Karpas-422 (cell line): ENCODE measurements at places on chromosomes 1 and 21. TPM values are rescaled to one million over a fixed set of nuclear protein-coding genes. Genes with fewer than 3 reads are reported as not detected.

PRKAA2 gene
- total RNA-seq = not detected in 2 replicates

ETV3L gene
- total RNA-seq = not detected in 2 replicates

SMPDL3B gene
- total RNA-seq = 0.36 TPM in 1 of 2 replicates, not detected in the other

ODR4 gene
- 10.6 and 12.9 TPM in 2 replicates for total RNA-seq

CIART gene
- total RNA-seq = 4.1 and 4.9 TPM in 2 replicates

HCRTR1 gene
- total RNA-seq = not detected in 2 replicates

KCNJ9 gene
- not detected in 2 replicates for total RNA-seq

DDAH1 gene
- total RNA-seq = 0.15 TPM in 1 of 2 replicates, not detected in the other

KCNA3 gene
- not detected in 2 replicates for total RNA-seq

ACBD3 gene
- total RNA-seq = 20.6 and 25.2 TPM in 2 replicates

MROH9 gene
- total RNA-seq = not detected in 2 replicates

PATJ gene
- total RNA-seq = not detected in 2 replicates

EFHD2 gene
- total RNA-seq = 24.9 and 57.8 TPM in 2 replicates

RXRG gene
- total RNA-seq = not detected in 2 replicates

PTGFR gene
- not detected in 2 replicates for total RNA-seq

C1orf226 gene
- not detected in 2 replicates for total RNA-seq

KRTAP19-3 gene
- not detected in 2 replicates for total RNA-seq

SAMD11 gene
- total RNA-seq = not detected in 2 replicates

CDCA8 gene
- 25.7 and 33.1 TPM in 2 replicates for total RNA-seq

FNDC10 gene
- total RNA-seq = 0.14 TPM in 1 of 2 replicates, not detected in the other

ANGPTL3 gene
- total RNA-seq = not detected in 2 replicates

OSCP1 gene
- 11.8 and 15.0 TPM in 2 replicates for total RNA-seq

TRIM67 gene
- not detected in 2 replicates for total RNA-seq

COG2 gene
- 33.9 and 40.9 TPM in 2 replicates for total RNA-seq

CHI3L1 gene
- total RNA-seq = 5.4 and 10.1 TPM in 2 replicates

FAM72C gene
- total RNA-seq = 13.7 and 24.2 TPM in 2 replicates

KAZN gene
- 0.11 TPM in 1 of 2 replicates, not detected in the other for total RNA-seq

PDZK1IP1 gene
- not detected in 2 replicates for total RNA-seq

ANKRD35 gene
- total RNA-seq = 0.11 TPM in 1 of 2 replicates, not detected in the other

TMEM81 gene
- 1.7 and 2.2 TPM in 2 replicates for total RNA-seq

DNAJC28 gene
- 0.22 and 0.25 TPM in 2 replicates for total RNA-seq

GFI1 gene
- 10.2 and 10.8 TPM in 2 replicates for total RNA-seq
